ENCODE measurements at places on chromosomes 6 and 20.

DNA sequence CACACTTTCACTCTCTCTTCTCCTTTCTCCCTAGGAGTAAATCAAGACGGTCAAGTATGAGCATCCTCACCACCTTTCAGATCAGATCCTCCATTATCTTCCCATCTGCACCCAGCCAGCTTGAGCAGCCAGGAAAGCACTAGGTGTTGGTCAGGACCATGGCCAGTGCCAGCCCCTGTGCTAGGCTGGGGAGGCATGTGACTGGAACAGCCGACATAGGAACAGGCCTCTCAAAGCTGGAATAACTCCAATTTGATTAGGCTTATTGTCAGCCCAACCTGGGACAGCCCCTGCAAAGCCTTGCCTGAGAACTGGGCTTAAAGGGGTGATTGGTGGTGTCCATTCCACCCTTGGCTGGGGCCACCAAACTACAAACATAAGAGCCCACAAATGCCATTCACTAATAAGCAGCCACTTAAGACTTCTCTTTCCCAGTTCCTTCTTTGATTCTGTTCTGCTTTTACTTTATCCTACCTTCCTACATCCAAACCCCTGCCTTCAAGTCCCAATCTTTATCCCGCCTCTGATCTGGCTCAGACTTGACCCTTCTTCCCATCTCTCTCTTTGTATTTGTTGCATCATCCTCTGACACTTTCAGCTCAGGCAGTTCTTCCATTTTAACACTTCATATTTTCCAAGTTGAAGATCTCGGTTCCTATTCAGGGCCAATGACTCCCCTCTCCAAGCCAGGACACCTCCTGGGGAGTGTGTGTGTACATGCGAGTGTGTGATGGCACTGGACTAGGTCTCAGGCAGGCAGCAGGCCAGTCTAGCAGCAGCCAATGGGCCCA, 4.5 kb upstream of the TREM2 start:
- no peak for DNase-seq

- DNase-seq: no peak
These were observed 93.8 kb downstream of the GPR63 start for GRCh38 chr6:96743496-96743895.

GRCh38 chr20:61135968-61136367, 116.1 kb upstream of the CDH4 start:
- no peak for DNase-seq

DNA sequence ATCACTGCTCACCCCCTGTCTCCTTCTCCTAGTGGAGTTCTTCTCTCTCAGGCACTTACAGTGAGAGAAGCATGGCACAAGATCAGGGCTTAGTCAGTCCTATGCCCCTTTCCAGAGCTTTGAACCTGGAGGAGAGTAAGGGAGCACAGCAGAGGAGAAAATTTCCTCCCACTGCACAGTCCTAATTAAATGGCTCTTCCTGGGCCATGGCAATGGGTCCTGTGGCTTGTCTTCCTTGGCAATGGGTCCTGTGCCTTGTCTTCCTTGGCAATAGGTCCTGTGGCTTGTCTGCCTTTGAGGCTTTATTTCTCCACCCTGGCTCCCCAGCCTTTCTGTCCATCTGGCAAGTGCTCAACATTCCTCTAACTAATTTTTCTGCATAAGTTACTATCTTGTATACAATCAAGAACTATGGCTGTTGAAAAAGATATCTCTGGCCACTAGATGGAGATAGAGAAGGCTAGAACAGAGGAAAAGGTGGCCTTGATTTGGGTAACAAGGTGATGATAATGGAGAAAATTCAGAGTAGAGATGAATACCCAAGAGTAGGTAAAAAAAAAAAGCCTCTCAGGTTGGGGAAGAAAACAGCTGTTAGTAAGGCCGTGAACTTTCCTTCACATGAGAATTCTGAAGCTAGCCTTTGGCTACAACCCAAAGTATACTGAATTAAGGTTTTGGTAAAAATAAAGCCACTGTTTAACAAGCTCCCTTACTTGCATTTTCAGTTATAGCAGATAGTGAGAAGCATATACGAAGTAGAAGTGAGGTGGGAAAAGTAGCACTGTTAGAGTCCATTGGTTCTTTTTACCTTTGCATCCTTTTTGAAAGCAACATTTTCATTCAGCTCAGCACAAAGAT, 504.9 kb downstream of the DOK5 start:
- DNase-seq: peak; percentile 26

DNA sequence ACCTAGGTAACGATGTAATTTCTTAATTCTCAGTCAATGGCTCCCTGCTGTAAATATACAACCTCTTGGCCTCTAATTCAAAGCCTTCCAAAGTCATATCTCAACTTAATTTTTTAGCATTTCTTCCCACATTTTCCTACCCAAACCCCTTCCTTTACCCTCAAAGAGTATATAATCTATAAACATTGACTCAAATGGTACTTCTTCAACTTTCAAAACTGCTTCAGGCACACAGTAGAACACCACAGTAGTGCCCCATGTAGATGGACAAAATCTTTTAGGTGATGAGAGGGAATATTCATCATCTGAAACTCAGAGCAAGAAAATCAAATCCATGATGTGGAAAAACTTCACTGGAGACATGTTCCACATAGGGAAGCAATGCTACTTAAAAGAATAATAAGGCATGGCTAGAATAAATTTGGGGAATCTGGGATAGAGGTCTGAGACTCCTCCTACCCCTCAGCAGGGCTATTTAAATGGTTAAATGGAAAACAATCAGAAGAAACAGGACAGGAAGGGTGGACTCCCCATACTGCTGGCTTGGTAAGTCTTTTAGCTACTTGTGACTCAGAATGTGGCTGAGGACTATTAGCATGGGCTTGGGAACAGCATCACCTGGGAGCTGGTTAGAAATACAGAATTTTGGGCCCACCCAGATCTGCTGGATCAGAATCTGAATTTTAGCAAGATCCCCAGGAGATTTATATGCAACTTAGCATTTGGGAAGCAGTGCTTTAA, 6.4 kb downstream of the SLC22A2 start:
- no peak for DNase-seq

GRCh38 chr6:87183687-87184086, 28.3 kb downstream of the ZNF292 start:
- DNase-seq: no peak

DNA sequence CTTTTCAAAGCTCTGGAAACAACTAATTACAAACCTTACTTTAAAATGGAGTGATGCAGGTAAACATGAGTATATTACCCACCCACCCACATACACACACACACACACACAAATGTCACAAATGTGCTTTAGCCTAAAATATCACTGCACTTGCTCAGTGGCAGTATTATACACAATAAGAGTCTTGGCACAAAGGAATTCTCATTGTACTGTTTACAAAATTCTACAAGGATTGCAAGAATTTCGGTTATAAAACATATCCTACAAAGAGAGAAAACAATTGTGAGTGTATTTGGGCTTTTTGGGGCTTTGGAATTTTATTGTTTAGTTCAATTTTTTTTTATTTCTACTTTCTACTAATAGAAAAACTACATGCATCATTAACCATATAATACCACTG, 113.2 kb upstream of the BEND6 start:
- no peak for DNase-seq

- no peak for DNase-seq
These were observed 18.0 kb downstream of the ADRM1 start for GRCh38 chr20:62320581-62321354.

GRCh38 chr6:158761746-158762145, 57.4 kb downstream of the EZR start:
- DNase-seq: no peak

- DNase-seq: no peak
These were observed 250.8 kb downstream of the CDH26 start for GRCh38 chr20:60209048-60209447.

DNA sequence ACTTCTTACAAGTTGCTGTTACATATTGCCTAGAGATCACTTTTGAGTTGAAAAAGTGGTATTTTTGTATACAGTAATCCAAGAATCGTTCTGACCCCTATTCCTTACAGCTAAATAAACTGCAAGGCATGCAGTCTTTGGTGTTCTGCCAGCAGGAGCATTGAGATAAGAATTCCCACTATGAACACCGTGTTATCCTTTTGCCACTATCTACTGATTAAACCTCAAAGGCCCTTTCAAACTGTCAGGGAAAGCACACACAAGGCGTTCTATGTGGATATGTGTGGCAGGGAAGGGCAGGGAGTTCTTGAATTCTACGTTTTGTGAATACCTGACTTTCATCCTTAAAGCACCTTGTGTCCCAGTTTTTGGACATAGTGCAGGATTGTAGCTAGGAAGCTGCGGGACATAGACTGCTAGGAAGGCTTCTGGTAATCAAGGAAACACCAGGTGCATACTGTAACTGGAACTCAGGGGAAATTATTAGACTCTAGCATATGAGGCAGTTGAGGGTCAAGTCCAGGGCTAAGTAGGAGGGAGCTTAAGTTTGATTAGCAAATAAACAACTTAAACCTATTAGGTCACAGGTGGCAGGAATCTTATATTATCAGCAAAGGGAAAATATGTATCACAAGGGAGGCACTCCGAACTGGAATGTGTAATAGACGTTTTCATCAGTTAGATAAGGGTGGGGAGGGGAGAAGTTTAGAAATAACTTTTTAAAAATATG, 506.6 kb downstream of the RNF144B start:
- DNase-seq: no peak

DNA sequence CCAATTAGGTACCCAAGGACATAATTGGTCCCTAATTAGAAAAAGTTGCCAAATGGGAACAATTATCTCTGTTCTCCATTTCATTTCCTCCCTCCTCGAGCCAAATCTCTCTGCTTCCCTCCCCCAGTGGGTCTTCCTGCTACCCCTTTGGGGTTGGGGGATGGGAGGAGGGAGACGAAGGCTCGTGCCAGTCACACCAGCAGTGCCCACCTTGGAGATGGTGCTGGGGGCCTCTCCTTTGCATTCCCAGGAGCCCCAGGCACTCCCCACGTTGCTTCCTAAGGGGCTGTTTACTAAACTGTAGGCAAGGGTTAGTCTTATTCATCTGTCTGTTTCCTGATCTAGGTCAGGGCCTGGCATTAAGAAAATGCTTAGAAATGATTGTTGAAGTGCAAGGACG, 33.1 kb downstream of the MDFI start:
- DNase-seq: peak; percentile 28

All from NCI-H1105 treated with DMSO at 0.1 percent for 48 hours (cell line).